ENCODE measurements at places on chromosomes 4 and X.

DNA sequence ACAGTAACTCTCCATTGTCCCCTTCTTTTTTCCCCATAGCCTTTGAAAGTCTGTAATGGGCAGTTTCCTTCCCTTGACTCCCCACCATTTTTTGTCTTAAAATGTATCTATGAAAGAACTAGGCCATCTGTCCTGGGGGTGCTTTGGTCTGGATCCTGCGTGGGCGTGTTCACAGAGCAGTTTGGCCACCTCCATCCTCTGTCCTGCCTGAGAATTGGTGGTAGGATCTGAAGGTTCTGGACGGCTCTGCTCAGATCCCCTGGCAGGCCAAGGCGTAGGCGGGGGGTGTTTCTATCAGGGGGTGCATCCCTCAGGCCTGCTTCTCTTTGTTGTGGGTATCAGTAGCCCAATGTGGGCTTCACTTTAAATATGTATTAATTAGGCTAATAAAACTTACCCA is 107.1 kb downstream of the FAM193A start:
- DNase-seq, result no peak

DNA sequence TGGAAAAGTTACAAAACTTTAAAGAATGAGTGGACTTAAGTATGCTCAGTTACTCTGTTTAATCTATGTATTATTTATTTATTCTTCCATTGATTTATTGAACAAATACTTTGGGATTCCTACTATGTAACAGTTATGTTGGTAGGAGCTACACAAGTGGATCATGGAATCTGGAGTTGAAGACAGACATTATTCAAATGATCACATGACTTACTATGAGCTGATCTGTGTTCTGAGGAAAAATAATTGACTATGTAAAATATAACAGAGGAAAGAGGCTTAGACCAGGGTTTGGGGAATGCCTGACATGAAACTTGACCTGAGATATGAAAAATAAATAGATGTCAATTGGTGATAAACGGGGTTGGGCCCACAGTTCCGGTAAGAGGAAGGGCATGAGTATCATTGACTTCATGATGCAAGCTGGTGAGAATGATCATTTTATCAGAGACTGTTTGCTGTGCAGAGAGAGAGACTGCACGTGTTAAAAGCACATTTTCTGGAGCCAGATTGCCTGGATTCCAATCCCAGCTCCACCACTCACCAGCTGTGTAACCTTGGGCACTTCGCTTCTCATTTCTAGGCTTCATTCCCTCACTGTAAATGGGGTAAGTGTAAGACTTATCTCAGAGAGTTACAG is 179.0 kb downstream of the SPCS3 start:
- no peak for DNase-seq

GRCh38 chr4:180150818-180151217 is 2092.4 kb upstream of the TENM3 start:
- DNase-seq, result peak; percentile 62

GRCh38 chr4:155809835-155810234 is 51.0 kb downstream of the GUCY1B1 start:
- DNase-seq, result peak; percentile 64

DNA sequence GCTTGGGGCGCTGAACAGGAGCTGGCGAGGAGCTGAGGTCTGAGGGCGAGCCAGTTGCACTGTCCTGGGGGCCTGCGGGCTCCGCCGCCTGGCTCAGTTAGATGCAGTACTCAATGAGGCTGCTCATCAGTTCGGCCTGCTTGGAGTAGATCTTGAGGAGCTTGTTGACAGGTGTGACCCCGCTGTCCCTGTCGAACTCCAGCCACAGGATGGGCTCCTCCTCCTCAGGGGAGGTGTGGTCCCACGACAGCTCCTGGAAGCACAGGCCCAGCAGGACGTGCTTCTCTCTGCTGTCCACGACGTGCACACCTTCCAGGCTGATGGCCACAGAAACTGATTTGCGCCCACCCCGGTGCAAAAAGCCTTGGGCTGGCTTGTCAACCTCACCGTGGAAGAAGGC is 16.5 kb upstream of the LAS1L start:
- DNase-seq, result no peak

All from spinal cord (tissue), 10 donors.